Spinal cord (tissue), 10 donors: ENCODE measurements at places on chromosomes 3 and 15.

DNA sequence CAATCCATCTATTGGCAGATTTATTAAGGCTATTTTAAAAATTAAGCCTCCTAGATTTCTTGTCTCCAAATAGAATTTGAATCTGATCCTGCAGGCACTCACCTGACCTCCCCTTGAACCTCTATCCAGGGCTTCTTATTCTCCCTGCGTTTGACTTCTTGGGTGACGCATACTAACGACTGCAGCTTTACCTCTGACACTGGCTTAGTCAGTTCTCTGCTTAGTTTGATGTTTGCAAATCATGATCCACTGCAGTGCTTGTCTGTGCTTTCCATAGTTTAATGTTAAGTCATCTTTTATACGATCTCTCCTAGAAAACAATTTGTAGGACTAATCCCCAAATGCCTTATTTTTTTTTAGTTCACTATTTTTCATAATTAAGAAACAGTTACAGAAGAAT, 233.1 kb downstream of the ROBO1 start:
- no peak for DNase-seq

DNA sequence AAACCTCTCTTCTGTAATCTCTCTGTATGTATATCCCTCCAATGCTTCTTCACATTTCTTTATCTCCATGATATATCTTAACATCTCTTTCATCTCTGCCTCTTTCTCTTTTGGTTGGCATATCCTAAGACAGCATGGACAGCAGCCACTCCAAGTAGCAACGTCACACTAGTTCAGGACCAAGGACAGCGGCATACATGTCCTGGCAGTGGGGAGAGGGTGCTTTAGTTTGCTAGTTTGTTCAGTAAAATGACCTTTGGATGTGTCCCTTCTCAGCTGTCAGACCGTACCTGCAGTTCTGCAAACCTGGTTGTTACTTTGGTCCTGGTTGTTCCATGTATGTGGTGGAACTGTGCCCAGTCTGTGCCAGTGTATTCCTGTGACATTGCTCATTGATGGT, 225.6 kb upstream of the ROPN1 start:
- DNase-seq, result no peak

GRCh38 chr15:73232776-73233175, 136.0 kb downstream of the HCN4 start:
- DNase-seq, result no peak

GRCh38 chr3:19114461-19114860, 33.8 kb upstream of the KCNH8 start:
- no peak for DNase-seq

GRCh38 chr15:71679793-71680353, 130.5 kb upstream of the NR2E3 start:
- no peak for DNase-seq

DNA sequence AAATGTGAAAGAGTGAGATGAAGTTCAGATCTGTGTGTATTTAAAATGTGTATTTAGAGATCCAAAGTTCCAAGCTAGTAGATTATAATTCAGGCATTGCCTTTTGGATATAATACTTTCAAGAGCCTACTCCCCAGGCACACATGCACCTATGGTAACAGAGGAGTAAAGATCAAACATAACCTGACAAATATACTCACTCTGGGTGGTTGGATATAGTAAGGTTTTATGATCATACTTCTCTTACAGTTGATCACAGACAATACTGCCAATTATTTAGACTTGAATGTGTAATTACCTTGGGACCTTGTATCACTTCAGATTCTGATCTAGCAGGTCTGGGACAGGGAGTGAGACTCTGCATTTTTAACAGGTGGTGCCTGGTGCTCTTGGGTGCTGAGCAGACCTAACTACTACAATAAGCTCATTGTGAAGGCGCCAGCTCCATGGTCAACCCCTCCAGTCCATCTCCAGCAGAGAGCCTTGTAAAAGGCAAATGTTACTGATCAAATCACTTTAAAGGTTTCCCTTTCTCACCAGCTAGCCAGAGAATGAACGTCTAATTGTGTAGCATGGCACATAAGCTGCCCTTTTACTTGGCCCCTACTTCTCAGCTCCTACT, 55.5 kb downstream of the NBEAL2 start:
- DNase-seq, result no peak

DNA sequence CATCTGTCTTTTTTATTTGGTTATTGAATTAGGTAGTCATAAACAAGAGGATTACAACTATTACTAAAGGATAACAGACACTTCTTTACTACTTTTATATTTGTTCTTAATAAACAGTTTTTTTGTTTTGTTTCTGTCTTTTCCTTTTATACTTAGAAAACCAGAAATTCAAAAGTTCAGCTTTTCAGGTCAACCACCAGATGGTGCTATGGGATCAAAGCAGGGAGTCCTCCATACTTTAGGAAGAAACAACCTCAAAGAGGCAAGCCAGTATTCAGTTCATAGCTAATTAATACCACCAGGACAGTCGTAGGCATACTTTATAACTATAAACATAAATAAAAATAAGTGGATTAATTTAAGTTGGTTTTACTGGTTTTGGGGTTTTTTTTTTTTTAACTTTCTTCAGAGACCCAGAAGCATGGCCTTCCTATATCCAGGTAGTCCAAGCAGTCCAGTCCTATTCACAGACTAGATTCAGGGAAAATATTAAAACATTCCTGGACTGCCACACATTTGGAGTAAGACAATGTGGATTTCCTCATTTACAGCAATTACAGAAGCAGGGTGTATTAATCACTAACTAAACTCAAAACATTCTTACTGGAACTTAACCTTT, 16.0 kb upstream of the EID1 start:
- DNase-seq, result peak; percentile 53

DNA sequence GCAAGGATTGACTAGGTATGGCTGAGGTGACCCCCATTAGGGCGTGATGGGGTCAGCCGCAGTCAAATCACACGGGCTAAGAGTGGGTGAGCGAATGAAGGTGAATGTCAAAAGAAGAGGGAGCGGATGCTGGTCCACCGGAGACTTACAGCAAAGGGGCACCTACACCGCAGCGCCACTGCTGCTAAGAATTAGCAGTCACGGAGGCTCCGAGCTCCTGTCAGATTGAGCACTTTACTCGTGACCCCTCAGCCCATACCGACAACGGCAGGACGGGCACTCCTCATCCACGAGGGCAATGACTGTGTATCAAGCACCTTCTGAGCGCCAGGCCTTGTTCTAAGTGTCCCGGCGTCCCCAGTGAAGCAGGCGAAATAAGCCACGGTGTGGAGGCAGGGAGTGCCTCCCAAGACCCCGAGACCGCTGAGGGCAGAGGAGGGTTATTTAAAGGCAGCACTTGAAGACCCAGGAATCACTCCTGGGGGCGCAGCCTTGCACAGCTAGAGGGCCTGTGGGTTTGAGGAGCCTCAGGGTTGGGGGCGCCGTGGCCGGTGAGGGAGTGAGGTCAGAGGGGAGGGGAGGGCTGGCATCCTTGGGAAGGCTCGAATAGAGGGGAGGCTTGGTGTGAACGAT, 61.6 kb upstream of the GATA2 start:
- DNase-seq, result no peak

- DNase-seq, result no peak
Measured at GRCh38 chr3:29924783-29925561, 644.1 kb downstream of the RBMS3 start.
